ENCODE measurements at places on chromosomes 16 and 17. TPM values are rescaled to one million over a fixed set of nuclear protein-coding genes. Genes with fewer than 3 reads are reported as not detected.

Gene LGALS3BP
- 320 TPM for total RNA-seq

Gene CCL1
- not detected for total RNA-seq

Gene ZPBP2
- not detected for total RNA-seq

DNA sequence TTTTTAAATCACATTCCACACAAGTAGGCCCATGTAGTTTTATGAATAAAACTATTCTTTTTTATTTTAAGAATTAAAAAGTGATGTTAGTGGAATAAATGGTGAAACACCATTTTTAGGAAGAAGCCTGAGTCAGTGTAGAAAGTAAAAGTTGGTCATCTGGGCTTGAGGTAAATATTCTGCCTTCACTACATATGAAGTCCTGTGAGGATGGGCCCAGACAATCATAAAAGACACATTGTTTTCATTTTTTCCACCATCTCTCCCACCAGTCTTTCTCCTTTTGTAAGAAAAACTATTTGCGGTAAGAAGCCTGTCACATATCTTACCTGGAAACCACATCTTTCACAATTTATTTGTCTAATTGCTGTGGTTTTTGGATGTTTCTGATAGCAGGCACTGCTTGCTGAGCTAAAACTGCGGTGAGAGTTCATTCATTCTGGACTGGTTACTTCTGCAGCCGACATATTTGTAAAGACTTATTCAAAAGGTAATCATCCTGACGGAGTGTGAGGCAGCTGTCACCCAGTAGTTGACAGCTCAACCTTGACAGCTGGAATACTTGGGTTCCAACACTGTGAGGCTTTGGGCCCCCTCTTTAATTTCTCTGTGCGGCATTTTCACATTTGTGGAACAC, 10.6 kb upstream of the RFFL start:
- H3K4me1 ChIP-seq = peaks cover under 1% of the 10 kb centered on the region
- H3K27ac ChIP-seq = no peak overlapping the region
- no peak overlapping the region for H3K4me3 ChIP-seq
- DNase-seq = peak; percentile 72
- no peaks in the 10 kb centered on the region for H3K27me3 ChIP-seq

DNA sequence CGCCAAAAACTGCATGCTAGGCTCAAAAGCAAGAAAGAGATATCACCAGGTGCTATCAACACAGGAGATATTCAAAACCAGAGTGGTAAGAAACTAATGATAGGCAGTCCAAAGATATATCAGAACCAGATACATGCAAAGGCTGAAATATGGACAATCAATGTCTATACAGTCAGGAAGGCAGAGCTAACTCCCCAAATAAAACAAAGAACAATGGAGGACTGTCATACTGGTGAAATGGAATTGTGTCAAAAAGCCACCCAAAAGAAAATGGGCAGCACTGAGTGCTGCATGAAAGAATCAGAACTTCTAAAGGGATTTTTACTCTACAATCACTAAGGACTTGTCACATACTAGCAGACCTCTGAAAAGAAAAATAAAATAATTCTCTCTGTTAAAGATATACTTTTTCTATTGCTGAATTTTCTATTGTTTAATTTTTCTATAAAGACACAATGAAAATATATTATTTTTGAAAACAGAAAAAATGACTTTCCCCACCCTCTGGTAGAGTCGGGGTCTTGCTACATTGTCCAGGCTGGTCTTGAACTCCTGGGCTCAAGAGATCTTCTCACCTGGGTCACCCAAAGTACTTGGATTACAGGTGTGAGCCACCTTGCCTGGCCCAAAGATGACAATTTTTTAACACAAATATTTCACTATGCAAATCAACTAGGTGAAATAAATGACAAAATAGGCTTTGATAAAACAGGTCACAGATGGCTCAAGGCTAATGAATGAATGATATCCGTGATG, 98.2 kb downstream of the USP32 start:
- H3K27me3 ChIP-seq = no peaks in the 10 kb centered on the region
- H3K27ac ChIP-seq = no peak overlapping the region
- H3K4me3 ChIP-seq = no peak overlapping the region
- H3K36me3 ChIP-seq = no peaks in the 10 kb centered on the region
- DNase-seq = no peak

GRCh38 chr16:82995924-82996441, 369.2 kb downstream of the CDH13 start:
- peak; percentile 92 for DNase-seq
- no peaks in the 10 kb centered on the region for H3K36me3 ChIP-seq
- no peak overlapping the region for H3K4me3 ChIP-seq
- no peaks in the 10 kb centered on the region for H3K27me3 ChIP-seq
- no peak overlapping the region for H3K27ac ChIP-seq
- no peaks in the 10 kb centered on the region for H3K4me1 ChIP-seq

DNA sequence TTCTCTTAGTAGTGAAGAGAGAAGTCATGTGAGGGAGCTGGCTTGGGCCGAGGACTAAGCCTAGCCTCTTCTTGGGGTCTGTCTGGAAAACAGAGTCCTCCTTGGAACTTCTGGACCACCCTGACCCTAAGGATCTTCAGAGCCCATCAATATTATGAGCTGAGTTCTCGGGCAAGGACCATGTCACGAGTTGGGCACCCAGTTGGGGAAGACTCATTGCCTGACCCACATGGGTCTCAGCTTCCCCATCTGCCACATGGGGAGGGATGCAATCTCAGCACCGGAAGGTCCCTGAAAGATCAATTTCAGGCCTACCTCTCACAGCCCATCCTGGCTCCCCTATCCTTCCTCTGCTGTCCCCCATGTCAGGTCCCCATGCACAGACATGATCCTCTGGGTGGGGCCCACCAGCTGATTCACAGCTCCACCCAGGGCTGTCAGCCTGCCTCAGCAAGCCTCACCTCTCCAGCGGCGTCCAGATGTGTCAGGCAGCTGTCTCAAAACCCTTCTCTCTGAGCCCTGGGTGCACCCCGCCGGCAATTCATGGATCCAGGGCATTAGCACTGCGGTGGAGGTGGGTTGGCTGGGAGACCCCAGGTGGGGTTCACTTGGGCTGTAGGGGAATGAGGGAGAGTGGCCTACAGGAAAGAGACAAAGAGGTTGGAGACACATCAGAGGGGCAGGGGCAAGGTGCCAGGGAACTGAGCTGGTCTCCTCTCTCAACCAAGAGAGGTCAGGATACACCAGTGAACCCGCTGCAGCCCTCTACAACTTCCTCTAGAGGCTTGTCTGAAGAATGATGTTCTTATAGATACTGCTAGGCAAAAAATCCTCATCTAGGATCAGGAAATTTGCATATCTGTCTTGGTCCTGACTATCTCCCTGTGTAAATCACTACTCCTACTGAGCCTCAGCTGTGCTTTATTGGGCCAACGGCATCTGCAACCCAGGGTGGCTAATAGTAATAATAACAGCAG, 1.8 kb downstream of the NLRP1 start:
- H3K4me3 ChIP-seq = peak overlapping the region; percentile 11
- H3K4me1 ChIP-seq = peaks cover 16% of the 10 kb centered on the region
- H3K27ac ChIP-seq = no peak overlapping the region
- no peak for DNase-seq

DNA sequence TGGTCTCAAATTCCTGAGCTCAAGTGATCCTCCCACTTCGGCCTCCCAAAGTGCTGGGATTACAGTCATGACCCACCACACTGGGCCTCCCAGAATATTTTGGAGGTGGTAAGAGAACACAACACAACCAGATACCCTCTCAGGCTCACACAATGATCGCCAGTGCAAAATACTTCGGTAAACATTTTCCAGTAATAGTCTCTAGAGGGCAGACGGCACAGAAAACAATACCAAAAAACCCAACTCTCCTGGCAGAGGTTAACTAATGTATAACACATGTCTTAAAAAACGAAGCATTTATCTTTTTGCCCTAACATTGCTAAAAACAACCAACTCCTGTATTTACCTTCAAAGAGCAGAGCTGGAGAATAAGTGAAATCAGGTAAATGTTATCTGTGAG, 10.5 kb downstream of the NUFIP2 start:
- no peak overlapping the region for H3K4me3 ChIP-seq
- DNase-seq = no peak
- peaks cover 2% of the 10 kb centered on the region for H3K4me1 ChIP-seq
- peaks cover 23% of the 10 kb centered on the region for H3K36me3 ChIP-seq

DNA sequence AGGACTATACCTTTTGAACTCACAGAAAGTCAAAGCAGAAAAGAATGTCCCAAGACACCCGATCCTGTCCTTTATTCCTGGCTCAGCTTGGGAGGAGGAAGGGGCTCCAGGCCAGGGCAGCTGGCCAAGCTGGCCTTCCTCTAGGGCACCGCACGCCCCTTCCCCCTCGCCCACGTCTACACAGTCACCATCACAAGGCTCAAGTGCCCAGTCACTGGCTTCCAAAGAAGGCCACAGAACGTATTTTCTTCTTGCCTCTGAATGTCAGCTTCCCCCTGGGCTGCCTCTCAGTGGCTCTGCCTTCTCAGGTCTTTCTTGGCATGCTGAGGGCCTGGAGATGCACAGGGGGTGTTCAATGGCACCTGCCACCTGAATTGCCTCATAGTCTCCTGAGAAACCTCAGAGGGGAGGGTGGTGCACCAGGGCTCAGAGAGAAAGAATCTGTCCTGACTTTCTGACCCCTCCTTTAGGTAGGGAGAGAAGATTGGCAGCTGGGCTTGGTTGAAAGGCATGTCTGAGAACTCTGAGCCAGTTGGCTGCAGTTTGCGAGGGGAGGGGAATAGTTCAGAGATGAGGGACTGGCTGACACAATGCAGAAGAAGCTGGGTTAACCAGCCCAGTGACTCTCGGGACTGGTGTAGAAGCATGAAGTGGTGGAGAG, 2.1 kb downstream of the DHRS11 start:
- DNase-seq = peak; percentile 5
- no peak overlapping the region for H3K4me3 ChIP-seq
- no peaks in the 10 kb centered on the region for H3K27me3 ChIP-seq
- no peaks in the 10 kb centered on the region for H3K36me3 ChIP-seq

DNA sequence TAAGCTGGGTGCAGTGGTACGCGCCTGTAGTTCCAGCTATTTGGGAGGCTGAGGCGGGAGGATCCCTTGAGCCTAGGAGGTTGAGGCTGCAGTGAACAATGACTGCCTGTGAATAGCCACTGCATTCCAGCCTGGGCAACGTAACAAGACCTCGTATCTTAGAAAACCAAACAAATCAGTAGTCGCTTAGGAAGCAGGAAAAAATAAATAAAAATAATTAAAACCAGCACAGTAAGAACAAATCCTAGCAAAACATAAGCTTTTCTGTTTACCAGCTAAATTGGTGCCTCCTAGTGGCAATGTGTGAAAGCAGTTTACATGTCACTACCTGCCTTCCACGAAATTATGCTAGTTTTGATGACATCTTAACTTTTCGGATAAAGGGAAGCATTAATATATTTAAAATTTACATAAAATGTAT, 1.3 kb downstream of the ARMC5 start:
- H3K36me3 ChIP-seq = peaks cover 14% of the 10 kb centered on the region
- DNase-seq = peak; percentile 73
- H3K27ac ChIP-seq = peak overlapping the region; percentile 100
- peak overlapping the region; percentile 55 for H3K4me3 ChIP-seq

DNA sequence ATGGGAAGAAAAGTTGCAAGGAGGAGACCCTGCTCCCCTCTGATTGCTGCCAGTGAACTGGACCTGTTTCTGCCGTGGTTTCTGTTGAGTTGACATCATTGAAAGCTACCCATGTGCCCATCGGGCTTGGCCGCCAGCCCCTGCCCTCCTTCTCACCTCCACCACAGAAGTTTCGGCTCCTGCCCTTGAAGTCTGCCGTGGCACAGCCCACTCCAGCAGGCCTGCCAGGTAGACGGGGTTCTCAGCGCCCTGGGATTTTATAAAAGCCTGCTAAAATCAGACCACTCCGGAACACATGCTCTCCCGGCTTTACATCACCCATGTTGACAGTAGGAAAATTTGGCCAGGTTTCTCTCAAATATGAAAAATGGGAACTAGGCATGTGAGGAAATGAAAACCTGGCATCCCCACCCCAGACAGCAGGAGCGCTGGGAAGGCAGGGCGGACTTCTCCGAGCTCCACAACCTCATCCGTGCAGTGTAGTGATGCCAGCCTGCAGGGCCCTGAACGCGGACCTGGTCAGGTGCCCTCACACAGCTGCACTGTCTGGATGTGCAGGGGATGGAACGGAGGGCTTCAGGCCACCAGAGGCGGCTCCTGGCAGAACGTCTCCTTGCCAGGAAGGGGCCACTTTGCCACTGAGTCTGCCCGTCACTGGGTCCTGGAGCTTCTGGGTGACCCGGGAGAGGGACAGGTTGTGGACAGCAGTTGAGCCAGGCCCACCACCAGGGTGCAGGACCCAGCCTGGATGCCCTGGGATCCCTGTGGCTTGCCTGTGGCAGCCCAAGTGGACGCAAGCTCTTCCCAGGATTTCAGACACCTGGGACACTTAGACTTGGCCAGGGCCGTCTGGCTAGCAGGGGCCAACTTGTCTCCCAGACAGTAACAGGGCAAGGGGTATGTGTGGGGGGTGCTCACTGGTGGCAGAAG, 6.9 kb upstream of the GSE1 start:
- no peaks in the 10 kb centered on the region for H3K36me3 ChIP-seq
- no peak overlapping the region for H3K4me3 ChIP-seq
- no peaks in the 10 kb centered on the region for H3K27me3 ChIP-seq
- no peak overlapping the region for H3K27ac ChIP-seq

- peaks cover 4% of the 10 kb centered on the region for H3K27me3 ChIP-seq
- no peaks in the 10 kb centered on the region for H3K36me3 ChIP-seq
- H3K4me1 ChIP-seq = no peaks in the 10 kb centered on the region
- H3K4me3 ChIP-seq = no peak overlapping the region
- peak; percentile 83 for DNase-seq
Observed at GRCh38 chr17:62859146-62859545, 51.0 kb upstream of the MARCHF10 start.

GRCh38 chr16:1322407-1322806, 11.0 kb upstream of the BAIAP3 start:
- no peak overlapping the region for H3K4me3 ChIP-seq
- no peaks in the 10 kb centered on the region for H3K27me3 ChIP-seq
- peaks cover 43% of the 10 kb centered on the region for H3K36me3 ChIP-seq
- no peak overlapping the region for H3K27ac ChIP-seq
- no peak for DNase-seq

DNA sequence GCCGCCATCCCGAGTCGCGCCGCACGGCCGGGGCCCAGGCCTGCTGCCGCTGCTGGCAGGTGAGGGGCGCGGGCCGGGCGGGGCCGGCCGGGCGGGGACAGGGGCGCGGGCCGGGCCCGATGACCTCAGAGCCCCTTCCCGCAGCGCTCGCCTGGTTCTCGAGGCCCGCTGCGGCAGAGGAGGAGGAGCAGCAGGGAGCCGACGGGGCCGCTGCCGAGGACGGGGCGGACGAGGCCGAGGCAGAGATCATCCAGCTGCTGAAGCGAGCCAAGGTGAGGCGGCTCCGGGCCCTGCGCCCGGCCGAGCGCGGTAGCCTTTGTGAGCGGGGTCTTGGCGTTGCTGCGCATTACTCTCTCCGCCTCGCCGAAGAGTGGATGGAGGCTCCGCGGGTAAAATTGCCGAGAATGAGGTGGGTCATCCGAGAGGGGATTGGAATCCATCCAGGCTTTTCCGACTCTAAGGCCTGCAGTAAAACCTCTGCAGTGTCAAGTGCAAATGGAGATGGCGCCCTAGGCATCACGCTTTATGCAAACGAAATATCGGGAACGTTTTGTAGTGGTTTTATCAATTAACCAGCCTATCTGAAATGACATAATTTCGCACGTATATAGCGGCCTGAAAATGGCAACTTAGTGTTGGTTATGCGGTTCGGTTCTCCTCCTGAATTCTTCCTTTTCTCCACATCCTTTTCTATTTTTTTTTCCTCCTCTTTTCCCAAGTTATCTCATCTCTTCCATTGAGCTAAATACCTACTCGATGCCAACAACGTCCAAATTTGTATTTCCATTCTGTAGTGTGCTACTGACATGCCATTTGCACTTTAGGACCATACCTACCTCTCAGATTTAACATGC, 577 bp downstream of the TTC19 start:
- H3K36me3 ChIP-seq = peaks cover 11% of the 10 kb centered on the region
- peak; percentile 41 for DNase-seq
- peak overlapping the region; percentile 82 for H3K4me3 ChIP-seq
- H3K27me3 ChIP-seq = no peaks in the 10 kb centered on the region
- H3K27ac ChIP-seq = peak overlapping the region; percentile 98
